ENCODE measurements at places on chromosomes 12 and 14. TPM values are rescaled to one million over a fixed set of nuclear protein-coding genes. Genes with fewer than 3 reads are reported as not detected.

PRB2 gene
- total RNA-seq = not detected

DNA sequence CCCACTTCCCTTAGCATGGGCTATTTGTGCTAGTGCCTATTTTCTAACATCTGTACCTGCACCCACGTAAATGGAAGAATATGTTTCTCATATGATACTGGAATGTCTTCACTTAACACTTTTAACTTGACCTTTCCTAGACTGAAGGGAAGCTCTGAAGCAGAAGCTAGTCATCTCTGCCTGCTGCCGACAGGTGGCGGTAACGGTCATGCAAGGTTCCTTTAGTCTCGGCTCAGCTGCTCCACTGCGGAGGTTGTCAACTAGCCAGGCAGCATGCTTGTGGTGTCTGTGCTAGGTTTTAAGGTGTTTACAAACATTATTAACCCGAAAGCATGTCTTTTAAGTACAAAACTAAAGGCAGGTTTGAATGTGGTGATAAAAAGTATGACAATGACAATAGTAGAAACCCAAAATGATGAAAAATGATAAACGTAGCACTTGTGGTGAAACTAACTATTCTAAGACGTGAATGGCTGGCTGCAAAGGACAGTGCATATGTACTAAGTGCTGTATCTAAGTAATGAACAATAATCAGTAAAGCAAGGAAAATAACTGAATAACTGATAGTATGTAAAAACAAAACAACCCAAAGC, 117.2 kb downstream of the GRIN2B start:
- H3K4me1 ChIP-seq = no peaks in the 10 kb centered on the region
- no peak overlapping the region for H3K27ac ChIP-seq
- H3K4me3 ChIP-seq = no peak overlapping the region
- no peaks in the 10 kb centered on the region for H3K36me3 ChIP-seq

PIGH gene
- total RNA-seq = 21.4 TPM

DNA sequence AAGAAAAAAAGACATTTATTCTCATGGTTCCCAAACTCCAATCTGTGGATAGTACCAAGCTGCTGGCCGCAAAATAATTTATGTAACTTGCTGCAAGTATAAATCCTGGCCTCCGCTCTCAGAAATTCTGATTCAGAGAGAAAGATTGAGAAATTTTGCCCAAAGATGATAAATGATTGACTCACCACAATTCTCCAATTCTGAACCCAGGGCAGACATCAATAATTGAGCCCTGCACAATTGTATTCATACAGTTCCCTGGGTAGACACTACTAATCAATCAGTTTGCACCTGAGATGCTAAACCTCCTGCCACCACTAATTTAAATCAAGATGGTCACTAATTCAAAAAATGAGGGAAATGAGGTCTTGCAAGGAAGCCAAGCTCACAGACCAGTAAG, 38.2 kb downstream of the TRPV4 start:
- H3K36me3 ChIP-seq = no peaks in the 10 kb centered on the region
- no peak for DNase-seq
- H3K4me1 ChIP-seq = no peaks in the 10 kb centered on the region
- no peak overlapping the region for H3K4me3 ChIP-seq
- no peak overlapping the region for H3K27ac ChIP-seq

DNA sequence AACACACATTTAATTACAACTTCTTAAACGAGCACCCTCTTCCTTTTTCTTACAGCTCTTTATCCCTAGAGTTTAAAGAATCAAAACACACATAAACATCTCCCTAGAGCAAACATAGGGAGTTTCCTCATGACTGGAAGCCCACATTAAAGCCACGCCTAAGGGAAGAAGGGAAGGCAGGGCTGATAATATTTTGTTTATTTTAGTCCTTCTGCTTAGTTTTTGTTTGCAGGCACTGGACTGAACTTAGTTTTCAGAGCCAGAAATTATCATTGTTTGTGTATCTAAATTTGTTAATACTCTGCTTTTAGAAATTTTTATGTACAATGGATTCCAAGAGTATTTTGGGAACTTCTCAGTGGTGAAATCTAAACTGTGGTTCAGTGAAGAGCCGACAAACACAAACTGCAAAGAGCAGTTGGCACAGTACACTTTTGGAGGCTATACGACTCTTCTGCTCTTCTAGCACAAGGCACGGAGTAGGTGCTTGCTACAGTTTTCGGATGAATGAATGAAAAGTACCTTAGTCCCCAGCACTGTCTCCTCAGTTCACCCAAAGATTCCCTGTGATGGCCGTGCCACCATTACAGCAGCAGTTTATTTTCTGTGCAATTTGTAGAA, 17.6 kb upstream of the AMIGO2 start:
- peaks cover 4% of the 10 kb centered on the region for H3K36me3 ChIP-seq
- no peak overlapping the region for H3K4me3 ChIP-seq

GRCh38 chr14:61343991-61344405, 22.6 kb downstream of the PRKCH start:
- H3K27me3 ChIP-seq = no peaks in the 10 kb centered on the region
- H3K4me3 ChIP-seq = peak overlapping the region; percentile 86
- peaks cover 94% of the 10 kb centered on the region for H3K4me1 ChIP-seq
- peaks cover 53% of the 10 kb centered on the region for H3K36me3 ChIP-seq

DNA sequence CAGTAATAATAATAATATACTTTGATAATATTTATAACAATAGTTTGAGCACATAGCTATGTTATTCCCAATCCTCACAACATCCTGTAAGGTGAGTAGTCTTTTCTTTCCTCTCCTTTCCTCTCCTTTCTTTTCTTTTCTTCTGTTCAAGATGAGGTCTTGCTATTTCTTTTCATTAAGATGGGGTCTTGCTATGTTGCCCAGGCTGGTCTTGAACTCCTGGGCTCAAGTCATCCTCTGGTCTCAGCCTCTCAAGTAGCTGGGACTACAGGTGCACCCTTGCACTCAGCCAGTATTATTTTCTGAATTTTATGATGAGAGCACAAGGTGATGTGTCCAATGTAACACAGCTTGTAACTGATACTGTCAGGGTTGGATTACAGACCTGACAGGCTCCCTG, 134.6 kb downstream of the OTOGL start:
- no peak overlapping the region for H3K4me3 ChIP-seq
- DNase-seq = no peak

- no peak for DNase-seq
- no peaks in the 10 kb centered on the region for H3K36me3 ChIP-seq
- peaks cover 3% of the 10 kb centered on the region for H3K4me1 ChIP-seq
- H3K27ac ChIP-seq = no peak overlapping the region
- H3K4me3 ChIP-seq = no peak overlapping the region
- H3K27me3 ChIP-seq = peaks cover 2% of the 10 kb centered on the region
Measured at GRCh38 chr12:65536876-65537681, 258.6 kb downstream of the MSRB3 start.

DNA sequence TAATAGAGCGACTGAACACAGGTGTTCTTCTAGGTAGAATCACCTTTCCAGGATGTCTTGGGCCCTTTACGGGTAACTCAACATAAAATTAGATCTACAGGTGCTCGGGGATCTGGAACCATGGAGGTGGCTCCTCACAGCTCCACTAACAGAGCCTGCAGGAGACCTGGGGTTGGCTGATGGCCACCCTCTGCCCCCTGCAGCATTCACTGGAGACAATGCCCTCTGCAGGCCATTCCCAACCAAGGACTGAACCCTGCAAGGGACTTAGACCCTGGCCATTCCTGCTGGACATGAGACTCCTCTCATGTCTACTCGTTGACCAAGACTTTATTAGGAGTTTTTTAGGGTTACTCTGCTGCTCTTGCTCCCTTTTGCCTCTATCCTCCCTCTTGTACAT, 58.5 kb upstream of the PPP4R3A start:
- no peak overlapping the region for H3K27ac ChIP-seq
- no peaks in the 10 kb centered on the region for H3K36me3 ChIP-seq
- H3K4me3 ChIP-seq = no peak overlapping the region
- no peak for DNase-seq
- peaks cover 6% of the 10 kb centered on the region for H3K4me1 ChIP-seq

DNA sequence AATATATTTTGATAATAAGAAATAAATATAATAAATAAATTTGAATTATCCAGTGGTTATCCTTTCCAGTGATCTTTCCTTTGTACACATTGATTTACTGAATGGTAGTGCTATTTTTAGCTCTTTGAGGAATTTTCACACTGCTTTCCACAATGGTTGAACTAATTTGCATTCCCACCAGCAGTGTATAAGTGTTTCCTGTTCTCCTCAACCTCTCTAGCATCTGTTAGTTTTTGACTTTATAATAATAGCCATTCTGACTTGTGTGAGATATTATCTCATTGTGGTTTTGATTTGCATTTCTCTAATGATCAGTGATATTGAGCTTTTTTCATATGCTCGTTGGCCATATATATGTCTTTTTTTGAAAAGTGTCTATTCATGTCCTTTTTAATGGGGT, 333.7 kb downstream of the RAD51B start:
- no peak overlapping the region for H3K27ac ChIP-seq
- peaks cover 9% of the 10 kb centered on the region for H3K4me1 ChIP-seq
- DNase-seq = no peak
- H3K36me3 ChIP-seq = peaks cover 18% of the 10 kb centered on the region
- no peaks in the 10 kb centered on the region for H3K27me3 ChIP-seq

PIWIL1 gene
- not detected for total RNA-seq

VWF gene
- 0.07 TPM for total RNA-seq

DNA sequence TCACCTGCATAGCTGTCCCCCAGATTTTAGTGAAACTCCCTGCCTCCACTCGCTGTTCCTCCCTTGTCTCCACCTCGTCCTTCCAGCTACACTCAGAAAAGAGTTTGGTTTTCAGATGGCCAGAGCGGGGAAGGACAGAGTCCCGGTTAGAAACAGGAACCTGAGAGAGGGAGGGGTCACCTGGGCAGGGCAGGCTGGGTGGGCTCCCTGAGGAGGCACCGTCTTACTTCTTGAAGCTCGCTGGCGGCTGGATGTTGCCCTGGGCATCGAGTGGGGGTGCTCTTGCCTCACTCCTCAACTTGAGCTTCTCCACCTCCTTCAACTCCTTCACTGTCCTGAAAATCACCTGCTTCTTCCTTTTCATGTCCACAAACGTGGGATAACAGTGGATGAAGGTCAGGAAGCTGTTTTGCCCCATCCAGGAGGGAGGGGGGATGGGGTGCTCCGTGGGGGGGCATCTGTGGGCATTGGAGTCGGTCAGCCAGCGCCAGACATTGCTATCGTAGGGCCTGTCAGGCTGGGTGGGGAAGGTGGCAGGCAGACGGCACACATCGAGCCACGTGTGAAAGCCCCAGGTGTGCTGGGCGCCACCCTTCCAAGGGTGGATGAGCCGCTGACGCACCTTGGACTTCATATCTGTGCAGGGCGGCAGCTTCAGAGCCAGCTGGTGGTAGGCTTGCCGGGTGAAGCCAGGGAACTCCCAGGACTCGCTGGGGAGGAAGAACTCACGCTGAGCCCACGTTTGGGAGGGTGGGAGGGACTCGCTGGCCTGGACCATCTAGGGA, 2.0 kb downstream of the TEX52 start:
- H3K27ac ChIP-seq = no peak overlapping the region
- no peaks in the 10 kb centered on the region for H3K27me3 ChIP-seq
- H3K36me3 ChIP-seq = peaks cover 15% of the 10 kb centered on the region
- no peak overlapping the region for H3K4me3 ChIP-seq
- no peak for DNase-seq

DNA sequence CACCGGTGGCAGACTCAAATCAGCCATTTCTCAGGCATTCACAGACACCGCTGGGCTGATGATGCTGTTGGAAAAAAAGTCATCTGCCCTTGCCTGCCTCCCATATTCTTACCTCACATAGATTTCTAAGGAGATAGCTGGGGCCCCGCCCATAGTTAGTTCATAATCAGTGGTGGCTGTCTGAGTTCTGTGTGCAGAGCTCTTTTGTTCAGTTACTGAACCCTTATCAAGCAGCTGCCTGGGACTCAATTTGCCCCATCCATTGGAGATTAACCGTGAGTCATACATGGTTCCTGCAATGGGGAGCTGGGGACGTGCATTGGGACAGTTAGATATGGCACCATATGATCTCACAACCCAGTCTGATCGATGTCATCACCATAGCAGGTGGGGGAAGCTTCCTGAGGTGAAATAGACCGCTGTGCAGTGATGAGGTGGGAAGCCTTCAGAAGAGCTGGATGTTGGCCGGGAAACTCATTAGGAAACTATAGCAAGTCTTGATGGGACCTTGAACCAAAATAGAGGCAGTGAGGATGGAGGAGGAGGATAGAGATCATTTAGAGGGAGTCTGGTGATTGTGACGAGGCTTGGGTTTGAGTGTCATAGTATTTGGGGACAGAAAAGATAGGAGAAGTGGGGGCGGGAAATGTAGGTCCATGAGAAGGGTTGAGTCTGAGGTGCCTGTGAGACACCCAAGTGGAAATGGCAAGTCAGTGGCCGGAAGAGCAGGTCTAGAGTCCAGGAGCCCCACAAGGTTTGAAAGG, 147.8 kb downstream of the GCH1 start:
- H3K36me3 ChIP-seq = peaks cover 1% of the 10 kb centered on the region
- peak; percentile 25 for DNase-seq

- DNase-seq = no peak
- H3K4me1 ChIP-seq = no peaks in the 10 kb centered on the region
- H3K27me3 ChIP-seq = no peaks in the 10 kb centered on the region
- H3K4me3 ChIP-seq = no peak overlapping the region
- no peak overlapping the region for H3K27ac ChIP-seq
Measured at GRCh38 chr14:84750763-84751554, 779.0 kb upstream of the FLRT2 start.

CRIP1 gene
- 182 TPM for total RNA-seq

FAM186B gene
- 0.07 TPM for total RNA-seq

DNA sequence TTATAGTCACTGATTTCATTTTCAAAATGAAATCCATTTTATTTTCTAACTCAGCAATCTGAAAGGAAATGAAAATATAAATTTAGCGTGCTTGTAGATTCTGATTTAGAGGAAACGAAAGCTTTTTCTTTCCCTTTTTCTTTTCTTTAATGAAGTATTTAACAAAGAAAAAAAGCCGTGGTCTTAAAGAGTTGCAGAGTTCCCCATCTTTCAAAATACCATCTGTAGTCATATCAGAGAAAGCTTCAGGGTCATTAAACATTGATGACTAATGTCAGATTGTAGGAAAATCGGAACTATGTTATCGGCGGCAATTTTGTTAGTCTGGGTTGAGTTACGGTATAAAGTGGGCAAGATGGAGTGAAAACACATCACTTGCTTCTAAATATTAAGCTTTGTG, 32.3 kb downstream of the DRAM1 start:
- no peaks in the 10 kb centered on the region for H3K36me3 ChIP-seq
- H3K27me3 ChIP-seq = no peaks in the 10 kb centered on the region
- DNase-seq = no peak
- no peaks in the 10 kb centered on the region for H3K4me1 ChIP-seq
- no peak overlapping the region for H3K4me3 ChIP-seq
- no peak overlapping the region for H3K27ac ChIP-seq

VRTN gene
- not detected for total RNA-seq

Data from activated CD4-positive, alpha-beta T cell treated with anti-CD3 and anti-CD28 coated beads for 36 hours (primary cell).